Fibroblast of lung (primary cell): ENCODE measurements at places on chromosomes 1 and 21. TPM values are rescaled to one million over a fixed set of nuclear protein-coding genes. Genes with fewer than 3 reads are reported as not detected.

The CHRM3 gene
- under 0.01 TPM in 1 of 2 replicates, not detected in the other for total RNA-seq

The ANGPTL3 gene
- total RNA-seq = not detected in 2 replicates

The RXRG gene
- total RNA-seq = under 0.01 and 0.26 TPM in 2 replicates

The RGS8 gene
- not detected in 2 replicates for total RNA-seq

The SYNJ1 gene
- total RNA-seq = 4.6 and 6.1 TPM in 2 replicates
